ENCODE measurements at places on chromosomes 13 and 19.
A peak's percentile ranks its signal among the peaks of the same experiment; 100 is the strongest.

GRCh38 chr13:52968074-52968700, 60.4 kb upstream of the OLFM4 start:
- peak; percentile 86 for DNase-seq

- DNase-seq: no peak
These were observed 23.9 kb upstream of the MATK start for GRCh38 chr19:3809881-3810707.

DNA sequence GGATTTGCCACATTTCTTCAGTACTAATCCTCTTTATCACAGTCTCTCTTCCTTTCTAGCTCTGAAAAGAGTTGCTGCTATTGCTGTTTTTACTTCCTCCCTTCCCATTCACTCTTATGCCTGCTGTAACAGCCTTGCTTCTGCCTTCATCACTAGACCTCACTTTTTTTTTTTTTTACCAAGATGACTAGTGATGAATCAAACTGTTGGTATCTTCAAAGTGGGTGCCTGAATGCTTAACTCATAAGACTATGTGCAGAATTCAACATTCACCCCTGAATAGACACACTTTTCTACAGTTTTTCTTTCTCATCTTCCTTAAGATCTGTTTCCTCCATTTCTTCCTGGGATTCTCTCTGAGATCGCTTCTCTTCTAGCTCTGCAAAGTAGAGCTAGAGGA, 217.2 kb upstream of the HTR2A start:
- DNase-seq: peak; percentile 3

GRCh38 chr13:71240911-71241310, 626.1 kb downstream of the DACH1 start:
- peak; percentile 2 for DNase-seq

DNA sequence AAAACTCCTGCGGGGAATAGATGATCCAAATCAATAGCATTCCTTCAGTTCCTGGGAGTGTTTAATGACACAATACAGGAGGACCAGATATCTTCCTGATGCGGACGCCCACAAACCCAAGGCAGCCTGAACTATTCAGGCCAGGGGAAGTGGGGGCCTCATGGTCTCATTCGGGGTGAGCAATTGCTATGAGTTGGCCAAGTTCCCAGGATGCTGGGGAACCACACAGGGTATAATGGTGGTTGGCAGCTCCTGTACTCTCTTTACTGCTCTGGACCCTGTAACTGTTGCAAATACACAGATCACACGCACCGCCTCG, 401.2 kb downstream of the IRS2 start:
- DNase-seq: peak; percentile 39

DNA sequence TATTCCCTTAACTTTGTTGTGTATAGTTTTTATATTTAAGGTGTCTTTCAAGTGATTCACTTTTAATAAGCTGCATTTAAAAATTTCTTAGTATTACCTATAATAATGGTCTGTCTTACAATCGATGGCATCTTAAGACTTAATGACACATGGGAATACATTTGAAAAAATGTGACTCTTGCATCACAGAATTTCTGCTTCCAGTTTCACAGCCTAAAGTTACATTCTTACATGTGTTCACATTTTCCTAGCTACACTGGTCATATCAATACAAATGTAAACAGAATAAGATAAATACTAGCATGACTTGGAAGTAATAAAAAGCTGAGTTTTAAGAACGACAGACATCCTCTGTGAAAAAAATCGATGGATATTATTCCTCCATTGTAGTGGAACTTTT, 1597.1 kb upstream of the MIR17HG start:
- DNase-seq: no peak

DNA sequence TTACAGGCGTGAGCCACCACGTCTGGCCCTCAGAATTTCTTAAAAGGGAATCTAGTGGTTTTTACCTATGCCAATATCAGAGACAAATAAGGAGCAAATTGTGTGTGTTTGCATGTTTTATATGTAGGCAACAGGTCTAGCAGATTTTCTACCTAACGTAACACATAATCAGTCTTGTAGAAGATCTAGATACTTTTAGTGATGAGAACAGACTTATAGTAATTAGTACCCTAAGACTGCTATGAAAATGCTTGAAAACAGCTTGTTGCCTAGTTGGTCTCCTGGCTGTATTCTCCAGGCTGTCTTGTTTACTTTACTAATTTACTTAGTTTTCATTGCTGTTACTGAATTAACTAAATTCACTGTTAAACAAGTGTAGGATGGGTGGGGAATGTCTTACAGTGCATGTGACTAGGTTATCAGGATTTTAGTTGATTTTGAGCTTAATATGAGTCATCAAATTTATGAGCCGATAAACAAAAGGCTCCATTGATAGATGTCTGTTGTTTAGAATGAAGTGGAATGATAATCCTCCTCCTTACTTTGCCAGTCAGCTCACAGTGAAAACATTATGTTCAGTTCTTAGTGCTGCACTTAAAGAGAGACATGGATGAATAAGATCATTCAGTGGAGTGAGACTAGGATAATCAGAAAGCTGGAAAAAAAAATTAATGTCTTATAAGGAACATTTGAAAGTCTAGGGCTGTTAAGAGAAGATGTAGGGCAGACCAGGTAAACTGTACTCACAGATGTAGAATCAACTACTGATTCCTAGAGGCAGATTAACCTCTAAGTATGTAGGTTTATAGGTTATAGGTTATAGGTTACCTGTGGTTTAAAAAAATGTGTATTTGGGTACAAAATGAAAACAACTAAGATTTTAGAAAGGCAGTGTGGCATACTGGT, 22.4 kb downstream of the GTF2F2 start:
- DNase-seq: no peak

- peak; percentile 27 for DNase-seq
These were observed 20.8 kb upstream of the EBI3 start for GRCh38 chr19:4208385-4209094.

DNA sequence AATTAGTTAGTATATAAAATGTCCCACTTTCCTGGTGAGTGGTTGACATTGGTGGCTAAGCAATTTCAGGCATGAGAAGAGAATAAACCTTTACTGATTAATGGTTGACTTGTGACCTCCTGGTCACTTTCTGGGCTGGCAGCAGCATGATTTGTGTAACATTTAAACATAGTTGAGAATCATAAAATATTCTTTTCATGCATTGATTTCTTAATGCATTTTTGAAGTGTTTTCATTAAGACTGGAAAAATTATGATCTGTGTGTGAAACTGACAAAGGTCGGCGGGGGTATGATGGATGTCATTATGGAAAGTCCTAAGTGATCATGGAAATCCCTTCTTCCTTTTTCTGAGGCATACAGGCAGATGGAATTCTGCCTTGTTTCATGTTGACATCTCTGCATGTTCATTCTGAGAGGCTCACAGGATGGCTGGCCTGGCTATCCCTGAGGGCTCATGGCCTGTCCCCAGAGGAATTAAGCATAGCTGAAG, 98.7 kb upstream of the RNF113B start:
- no peak for DNase-seq

- no peak for DNase-seq
These were observed 397.7 kb downstream of the UQCRFS1 start for GRCh38 chr19:28815257-28815656.
